ENCODE measurements at places on chromosomes 1 and 21. TPM values are rescaled to one million over a fixed set of nuclear protein-coding genes. Genes with fewer than 3 reads are reported as not detected.

TCHHL1 gene
- total RNA-seq = not detected

FBLIM1 gene
- 6.4 TPM for total RNA-seq

SLC39A1 gene
- total RNA-seq = 46.8 TPM

MMP23B gene
- total RNA-seq = 1.6 TPM

CD2 gene
- 0.28 TPM for total RNA-seq

CGN gene
- total RNA-seq = 48.9 TPM

KRTAP12-2 gene
- total RNA-seq = not detected

CDC7 gene
- total RNA-seq = 0.59 TPM

GPR61 gene
- not detected for total RNA-seq

OR14K1 gene
- total RNA-seq = not detected

LRRC39 gene
- total RNA-seq = 1.4 TPM

COL16A1 gene
- 3.8 TPM for total RNA-seq

ZNF436 gene
- total RNA-seq = 8.0 TPM

UBL4B gene
- total RNA-seq = not detected

LSS gene
- 194 TPM for total RNA-seq

MOV10 gene
- 32.4 TPM for total RNA-seq

CR1 gene
- 12.0 TPM for total RNA-seq

PDE4B gene
- total RNA-seq = 3.9 TPM

SPRR2A gene
- not detected for total RNA-seq

FCER1G gene
- total RNA-seq = 25.4 TPM

OLFML2B gene
- 0.65 TPM for total RNA-seq

BSND gene
- total RNA-seq = 0.14 TPM

NPR1 gene
- total RNA-seq = 15.8 TPM

AADACL4 gene
- not detected for total RNA-seq

All from liver (tissue), 10 donors.